ENCODE measurements at places on chromosomes 3 and 15.

DNA sequence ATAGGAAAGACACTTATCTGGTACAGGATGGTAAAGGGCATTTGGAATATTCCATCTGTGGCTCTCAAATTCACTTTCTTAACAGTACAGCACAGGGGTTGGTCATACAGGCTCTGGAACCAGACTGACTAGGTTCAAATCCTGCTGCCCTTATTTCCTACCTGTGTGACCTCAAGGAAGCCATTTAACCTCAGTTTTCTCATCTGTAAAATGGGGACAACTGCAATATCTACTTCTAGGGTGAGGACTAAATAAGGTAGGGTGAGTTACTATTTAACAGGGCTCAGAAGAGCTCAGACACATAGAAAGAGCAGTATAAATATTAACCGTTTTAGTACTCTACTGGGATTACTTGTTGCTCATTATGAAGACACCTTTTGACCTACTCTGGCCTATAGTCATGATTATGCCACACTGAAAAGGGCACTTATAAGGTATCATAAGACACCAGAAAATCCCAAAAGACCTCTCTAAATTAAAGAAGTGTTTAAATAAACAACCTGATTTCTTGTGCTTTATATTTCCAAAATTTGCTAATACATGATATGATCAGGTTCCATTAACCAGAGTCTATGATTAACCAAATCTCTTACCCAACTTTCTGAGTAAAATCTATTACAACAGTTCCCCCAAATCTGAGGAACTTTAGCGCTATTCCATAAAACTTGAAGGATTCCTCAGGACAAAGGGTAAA is 6.5 kb downstream of the RFTN1 start:
- DNase-seq, result no peak

GRCh38 chr15:63939531-63940130 is 105.9 kb upstream of the HERC1 start:
- DNase-seq, result no peak

DNA sequence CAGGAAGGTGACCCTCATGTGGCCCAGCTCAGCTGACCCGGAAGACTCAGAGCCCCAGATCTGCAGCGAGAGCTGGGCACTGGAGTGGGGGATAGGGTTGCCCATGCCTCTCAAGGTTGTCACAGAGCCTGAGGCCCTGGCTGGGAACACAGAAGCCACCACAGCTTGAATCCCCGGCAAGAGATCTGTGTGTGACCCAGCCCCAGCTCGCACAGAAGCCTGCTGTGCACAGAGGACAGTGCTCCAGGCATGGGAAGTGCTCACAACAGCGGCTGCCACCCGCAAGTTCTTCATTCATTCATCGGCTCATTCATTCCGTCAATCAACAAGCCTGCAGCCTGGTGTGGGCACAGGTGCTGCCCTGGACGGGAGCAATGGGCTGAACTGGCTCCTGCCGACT is 36.4 kb downstream of the DNAJB8 start:
- no peak for DNase-seq

DNA sequence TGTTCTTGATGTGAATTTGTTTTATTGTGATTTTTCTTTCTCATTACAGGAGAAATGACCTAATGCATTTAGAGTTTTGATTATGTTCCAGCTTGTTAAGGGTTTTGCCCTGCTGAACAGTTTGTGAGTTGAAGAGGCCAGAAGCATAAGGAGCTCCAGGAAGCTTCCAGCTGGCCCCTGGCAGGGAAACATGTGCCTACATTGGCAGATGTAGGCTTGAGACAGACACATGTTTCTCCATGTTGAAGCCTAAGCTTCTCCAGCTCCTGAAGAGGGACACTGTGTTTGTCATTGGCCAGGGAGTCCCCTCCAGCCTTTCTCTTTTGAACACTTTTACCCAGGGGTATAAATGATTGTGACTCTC is 88.4 kb downstream of the ASB7 start:
- DNase-seq, result no peak

DNA sequence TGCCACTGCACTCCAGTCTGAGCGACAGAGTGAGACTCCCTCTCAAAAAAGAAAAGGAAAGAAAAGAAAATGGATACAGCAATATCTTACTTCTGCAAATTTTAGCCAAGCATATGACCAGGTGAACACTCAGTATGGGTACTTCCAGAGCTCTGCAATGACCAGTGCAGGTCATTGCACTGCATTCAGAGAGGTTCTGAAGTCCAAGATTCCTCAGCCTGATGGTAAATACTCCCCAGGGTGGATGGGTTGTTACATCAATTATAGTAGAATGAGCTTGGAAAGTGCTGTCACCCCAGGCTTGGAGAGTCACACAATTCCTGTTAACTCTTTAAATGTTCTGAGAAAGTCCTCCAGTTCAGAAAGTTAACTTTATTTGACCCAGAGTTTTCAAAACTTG is 103.7 kb downstream of the RPLP1 start:
- no peak for DNase-seq

DNA sequence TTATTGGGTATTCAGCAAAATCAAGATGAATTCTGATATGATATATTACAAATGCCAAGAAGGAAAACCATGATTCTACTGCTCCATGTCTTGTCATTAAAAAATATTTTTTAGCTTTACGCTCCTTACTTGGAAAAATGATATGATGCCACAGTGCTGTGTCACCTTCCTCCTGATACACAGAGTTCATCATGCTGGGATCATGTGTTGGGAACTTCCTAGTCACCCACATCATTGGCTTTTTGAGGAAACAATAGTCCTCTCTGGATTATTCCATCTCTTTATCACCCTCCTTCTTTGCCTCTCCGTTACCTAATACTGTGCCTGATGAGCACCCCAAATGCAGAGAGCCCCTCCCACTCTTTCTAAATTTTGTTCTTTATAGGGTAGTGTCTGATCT is 94.3 kb upstream of the PFN2 start:
- DNase-seq, result no peak

DNA sequence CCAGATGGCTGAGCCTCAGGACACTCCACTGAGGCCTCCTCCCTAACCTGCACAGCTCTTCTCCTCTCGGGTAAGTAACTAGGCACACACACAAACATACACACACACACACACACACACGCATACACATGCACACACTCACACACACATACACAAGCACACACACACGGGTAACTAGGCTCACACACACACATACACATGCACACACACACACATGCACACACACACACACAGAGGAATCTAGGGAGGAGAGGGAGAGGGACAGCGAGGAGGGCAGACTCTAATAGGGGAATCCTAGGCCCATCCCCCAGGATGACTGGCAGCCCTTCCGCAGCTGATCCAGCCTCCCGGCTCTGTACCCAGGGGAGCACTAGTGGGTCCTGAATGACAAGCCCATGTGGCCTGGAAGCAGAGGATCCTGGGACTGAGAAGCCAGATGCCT is 177.4 kb upstream of the LINGO1 start:
- DNase-seq, result no peak

DNA sequence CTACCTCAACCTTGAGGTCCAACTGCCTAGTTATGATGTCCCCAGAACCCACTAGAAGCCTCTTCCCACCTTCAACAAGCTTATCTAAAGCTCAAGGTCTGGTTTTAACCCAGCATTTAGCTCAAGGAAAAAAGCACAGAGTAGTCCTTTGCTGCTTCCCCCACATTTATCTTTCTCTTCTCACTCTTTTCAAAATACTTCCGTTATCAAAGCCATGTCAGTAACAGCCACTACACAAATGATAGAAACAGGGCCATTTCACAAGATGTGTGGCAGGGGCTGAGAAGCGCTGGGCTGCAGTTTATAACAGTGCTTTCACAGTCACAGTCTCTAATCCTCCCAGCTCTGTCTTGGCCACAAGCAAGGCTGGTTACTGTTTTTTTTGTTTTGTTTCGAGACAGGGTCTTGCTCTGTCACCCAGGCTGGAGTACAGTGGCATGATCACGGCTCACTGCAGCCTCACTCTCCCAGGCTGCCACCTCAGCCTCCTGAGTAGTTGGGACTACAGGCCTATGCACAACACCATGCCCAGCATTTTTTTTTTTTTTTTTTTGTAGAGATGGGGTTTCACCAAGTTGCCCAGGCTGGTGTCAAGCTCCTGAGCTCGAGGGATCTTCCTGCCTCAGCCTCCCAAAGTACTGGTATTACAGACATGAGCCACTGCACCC is 218.8 kb downstream of the OSBPL10 start:
- no peak for DNase-seq

GRCh38 chr3:24410860-24411259 is 83.8 kb downstream of the THRB start:
- DNase-seq, result no peak

- no peak for DNase-seq
Observed at GRCh38 chr3:127988770-127989557, 63.3 kb upstream of the SEC61A1 start.

GRCh38 chr3:165768680-165769079 is 68.5 kb downstream of the BCHE start:
- DNase-seq, result no peak

DNA sequence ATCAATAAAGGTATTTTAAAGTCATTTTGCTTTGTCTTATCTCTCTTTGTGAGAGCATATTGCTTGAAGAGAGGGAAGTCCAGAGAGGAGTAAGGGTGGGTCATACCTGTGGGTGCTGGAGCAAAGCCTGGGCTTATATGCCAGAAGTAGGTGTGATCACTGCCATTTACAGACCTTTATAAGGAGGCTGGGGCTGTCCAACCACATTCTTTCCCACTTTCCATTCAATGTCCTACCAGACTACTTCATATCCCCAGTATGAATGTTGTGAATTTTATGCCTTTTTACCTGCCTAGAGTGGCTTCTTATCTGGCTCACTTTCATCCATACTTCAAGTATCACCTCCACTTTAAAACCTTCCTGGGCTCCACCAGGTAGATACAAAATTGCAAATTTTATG is 39.4 kb upstream of the ST6GAL1 start:
- no peak for DNase-seq

GRCh38 chr3:12232785-12233300 is 56.0 kb upstream of the PPARG start:
- DNase-seq, result no peak

DNA sequence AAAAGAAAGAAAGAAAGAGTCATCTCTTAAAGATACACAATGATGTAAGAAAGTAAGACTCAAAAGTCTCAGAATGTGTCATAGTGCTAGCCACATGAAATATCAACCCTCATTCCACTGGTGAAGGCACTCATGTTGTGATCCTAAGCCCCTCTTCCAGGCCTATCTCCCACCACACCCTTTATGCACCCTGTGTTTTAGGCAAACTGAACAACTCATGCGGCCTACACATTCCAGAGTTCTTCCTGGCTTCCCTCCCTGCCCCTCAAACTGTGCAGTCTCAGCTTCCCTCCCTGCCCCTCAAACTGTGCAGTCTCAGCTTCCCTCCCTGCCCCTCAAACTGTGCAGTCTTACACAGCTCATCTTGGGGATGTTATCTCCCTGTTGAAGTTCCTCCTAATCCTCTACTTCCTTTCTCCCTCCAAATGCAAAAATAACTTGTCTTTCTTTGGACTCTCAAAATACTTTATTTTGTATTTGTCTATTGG is 69.0 kb upstream of the FNDC3B start:
- no peak for DNase-seq
